ENCODE measurements at places on chromosomes 6 and 20.

GRCh38 chr20:40892642-40893041 is 136.0 kb upstream of the TOP1 start:
- no peak for DNase-seq

DNA sequence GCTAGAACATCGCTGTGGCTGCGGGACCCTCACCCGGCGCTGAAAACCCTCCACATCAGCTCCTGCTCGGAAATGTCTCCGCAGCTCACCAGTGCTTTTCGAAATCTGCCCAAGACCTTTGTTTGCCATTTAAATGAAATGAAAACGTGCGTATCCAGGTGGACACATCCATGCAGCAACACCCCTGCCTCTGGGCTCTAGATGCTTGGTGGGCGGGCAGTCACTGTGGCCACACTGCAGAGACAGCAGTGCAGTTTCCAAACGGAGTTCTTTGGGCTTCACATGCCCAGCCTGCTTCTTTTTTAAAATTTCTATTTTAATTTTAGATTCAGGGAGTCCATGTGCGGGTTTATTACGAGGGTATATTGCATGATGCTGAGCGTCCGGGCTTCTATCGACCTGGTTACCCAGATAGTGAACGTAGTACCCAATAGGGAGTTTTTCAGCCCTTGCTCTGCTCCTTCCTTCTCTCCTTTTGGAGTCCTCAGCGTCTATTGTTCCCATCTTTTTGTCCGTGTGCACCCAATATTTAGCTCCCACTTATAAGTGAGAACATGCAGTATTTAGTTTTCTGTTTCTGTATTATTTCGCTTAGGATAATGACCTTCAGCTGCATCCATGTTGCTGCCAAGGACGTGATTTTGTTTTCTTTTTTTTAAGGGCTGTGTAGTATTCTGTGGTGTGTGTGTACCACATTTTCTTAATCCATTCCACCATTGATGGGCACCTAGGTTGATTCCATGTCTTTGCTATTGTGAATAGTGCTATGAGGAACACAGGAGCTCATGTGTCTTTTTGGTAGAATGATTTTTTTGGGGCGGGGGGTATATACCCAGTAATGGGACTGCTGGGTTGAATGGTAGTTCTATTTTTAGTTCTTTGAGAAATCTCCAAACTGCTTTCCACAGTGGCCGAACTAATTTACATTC is 4.8 kb upstream of the TUBB2B start:
- no peak for DNase-seq

DNA sequence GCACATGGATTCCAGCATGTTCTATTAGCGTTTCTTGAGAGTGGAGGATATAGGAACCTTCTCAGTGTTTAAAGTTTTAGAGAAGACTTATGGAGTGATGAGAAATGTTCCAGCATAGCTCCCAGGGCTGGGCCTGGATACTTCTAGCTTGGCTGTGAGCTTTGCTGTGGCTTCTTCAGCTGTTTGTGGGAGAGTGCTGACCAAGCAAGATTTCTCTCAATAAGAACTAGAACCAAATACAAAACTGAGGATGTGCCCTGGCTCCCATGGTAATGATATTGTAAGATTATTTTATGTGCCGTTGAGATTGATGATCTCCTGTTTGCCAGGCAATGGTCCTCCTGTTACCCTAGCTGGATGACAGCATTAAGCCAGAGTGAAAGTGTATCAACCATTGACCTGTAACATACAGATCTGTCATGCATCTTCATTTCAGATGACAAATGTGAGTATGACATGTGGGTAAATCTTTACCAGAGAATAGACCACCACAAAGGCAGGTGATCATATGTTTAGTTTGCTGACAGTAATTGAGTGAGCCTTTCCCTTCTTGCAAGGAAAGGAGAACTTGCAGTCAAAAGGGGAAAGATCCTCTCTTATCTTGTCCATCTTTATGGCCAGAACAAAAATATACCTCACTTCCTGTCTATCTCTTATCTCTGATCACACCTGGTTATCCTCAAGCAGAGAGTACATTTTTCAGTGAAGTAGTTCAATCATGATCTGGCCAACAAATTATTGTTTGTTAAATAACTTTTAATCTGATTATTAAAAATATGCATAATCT is 180.1 kb downstream of the SLC24A3 start:
- DNase-seq = no peak

DNA sequence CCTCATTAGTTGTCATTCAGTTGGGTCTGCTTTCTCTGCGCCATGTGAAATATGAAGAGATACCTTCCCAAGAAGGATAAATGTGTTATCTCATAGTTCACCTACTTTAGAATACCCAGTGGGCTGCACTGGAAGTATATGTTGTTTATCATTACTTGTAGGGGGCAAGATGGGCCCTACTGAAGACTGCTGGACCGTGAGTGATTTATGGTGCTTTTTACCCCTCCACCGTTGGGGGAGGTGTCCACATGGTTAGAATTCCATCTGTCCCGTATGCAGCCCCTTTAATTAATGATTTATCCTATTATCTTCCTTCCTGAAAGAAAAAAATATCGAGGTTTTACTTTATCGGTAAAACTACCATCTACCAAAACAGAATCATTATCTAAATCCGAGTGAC is 97.0 kb downstream of the TSHZ2 start:
- DNase-seq = no peak

DNA sequence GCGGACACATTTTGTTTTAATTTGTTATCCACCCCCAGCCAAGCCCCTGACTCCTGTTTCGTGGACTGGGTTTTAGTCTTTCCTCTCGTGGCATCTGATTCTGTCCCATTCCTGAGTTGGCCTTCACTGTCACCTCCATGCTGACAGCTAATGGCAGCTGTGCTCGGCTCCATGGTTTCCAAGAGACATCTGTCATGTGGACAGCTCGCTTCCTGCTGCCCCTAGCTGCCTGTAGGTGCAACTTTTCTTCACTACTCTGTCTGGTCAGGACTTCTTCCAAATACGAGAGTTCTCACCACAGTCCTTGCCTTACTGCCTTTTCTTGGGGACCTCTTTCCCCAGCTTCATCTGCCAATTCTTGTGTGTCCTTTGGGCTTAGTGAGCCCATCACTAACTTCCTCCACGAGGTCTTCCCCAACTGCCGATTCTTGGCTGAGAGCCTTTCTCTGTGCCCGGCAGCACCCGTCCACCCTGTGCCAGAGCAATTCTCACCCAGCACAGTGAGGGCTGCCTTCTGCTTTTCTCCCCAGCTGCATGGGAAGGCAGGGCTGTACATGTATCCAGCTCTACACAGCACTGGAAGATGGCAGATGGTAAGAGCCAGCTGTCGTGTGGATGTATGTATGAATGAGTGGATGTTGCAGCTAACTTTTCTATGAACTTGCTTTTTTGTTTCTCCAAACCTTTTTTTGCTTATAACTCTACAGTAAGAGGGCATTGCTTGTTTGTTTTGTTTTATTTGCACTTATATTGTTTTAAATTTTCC is 140.4 kb downstream of the F13A1 start:
- no peak for DNase-seq

All from COLO829 (cell line).